ENCODE measurements at places on chromosomes 1 and 21.

GRCh38 chr1:9093581-9093980 is 24.1 kb upstream of the SLC2A5 start:
- no peak for DNase-seq

- no peak for DNase-seq
These were observed 87.5 kb upstream of the RGS1 start for GRCh38 chr1:192488058-192488457.

DNA sequence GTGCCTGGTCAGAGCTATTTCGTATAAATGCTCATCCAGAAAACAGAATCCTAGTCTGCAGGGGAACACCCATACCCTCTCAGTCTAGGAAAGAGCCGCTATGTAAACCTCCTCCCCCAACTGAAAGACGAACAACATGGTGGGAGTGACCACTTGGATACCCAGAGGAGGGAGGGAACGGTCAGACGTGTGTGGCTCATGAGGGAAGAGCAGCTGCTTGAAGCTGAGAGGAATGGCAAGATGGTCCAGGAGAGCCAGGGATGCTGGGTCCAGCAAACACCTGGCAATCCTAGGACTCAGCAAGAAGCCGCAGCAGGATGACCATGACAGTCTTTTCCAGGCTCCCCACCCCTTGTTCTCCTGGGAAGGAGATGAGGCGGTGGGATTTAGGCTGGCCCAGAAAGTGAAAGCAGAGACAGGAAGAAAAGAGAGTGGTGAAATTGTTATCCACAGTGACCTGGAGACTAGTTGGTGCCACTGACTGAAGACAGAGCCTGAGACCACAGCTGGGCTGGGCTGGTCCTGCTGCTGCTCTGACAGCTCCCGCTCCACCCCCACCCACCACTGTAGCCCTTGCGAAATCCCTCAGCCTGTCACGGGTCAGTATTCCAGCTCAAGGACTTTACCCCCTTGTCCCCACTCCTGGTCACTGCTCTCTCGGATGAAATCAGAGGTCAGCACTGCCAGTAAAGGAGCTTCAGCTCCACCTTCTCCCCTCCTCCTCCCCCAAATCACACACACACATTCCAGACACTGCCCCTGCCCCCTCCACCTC is 3.6 kb downstream of the CERS2 start:
- peak; percentile 68 for DNase-seq

GRCh38 chr21:39461419-39461818 is 9.6 kb downstream of the SH3BGR start:
- no peak for DNase-seq

GRCh38 chr1:61253059-61253735 is 170.8 kb downstream of the NFIA start:
- DNase-seq: peak; percentile 42

DNA sequence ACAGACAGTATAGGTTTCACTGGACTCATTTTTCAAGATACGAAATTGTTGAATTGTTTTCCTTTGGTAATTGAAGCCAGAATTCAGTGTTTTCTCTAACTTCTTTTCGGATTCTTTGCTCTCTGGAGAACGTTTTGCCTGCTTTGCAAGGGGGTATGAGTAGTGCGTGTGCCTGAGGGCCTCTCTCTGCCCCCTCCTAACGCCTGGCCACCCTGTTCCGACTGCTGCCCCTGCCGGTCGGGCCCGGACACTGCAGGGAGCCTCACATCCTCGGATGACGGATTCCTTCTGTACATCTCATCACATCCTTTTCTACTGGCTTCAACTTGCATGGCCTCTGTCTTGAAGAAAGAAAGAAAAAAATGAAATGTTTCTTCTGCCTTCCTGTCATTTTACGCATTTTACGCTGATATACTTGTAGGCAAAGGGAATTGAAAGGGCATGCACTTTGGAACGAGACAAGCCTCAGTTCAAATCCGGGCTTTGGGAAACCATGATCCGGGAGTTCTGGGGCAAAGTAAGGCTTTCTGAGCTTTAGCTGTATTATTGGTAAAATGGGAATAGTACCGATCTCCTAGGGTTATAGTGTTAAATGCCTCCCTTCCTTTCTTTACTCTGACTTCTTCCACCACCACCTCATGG is 65.1 kb downstream of the DISC1 start:
- peak; percentile 52 for DNase-seq

- DNase-seq: no peak
These were observed 17.2 kb downstream of the KRTAP10-1 start for GRCh38 chr21:44522753-44523204.

- peak; percentile 90 for DNase-seq
These were observed 64.9 kb upstream of the ARTN start for GRCh38 chr1:43868741-43869067.

DNA sequence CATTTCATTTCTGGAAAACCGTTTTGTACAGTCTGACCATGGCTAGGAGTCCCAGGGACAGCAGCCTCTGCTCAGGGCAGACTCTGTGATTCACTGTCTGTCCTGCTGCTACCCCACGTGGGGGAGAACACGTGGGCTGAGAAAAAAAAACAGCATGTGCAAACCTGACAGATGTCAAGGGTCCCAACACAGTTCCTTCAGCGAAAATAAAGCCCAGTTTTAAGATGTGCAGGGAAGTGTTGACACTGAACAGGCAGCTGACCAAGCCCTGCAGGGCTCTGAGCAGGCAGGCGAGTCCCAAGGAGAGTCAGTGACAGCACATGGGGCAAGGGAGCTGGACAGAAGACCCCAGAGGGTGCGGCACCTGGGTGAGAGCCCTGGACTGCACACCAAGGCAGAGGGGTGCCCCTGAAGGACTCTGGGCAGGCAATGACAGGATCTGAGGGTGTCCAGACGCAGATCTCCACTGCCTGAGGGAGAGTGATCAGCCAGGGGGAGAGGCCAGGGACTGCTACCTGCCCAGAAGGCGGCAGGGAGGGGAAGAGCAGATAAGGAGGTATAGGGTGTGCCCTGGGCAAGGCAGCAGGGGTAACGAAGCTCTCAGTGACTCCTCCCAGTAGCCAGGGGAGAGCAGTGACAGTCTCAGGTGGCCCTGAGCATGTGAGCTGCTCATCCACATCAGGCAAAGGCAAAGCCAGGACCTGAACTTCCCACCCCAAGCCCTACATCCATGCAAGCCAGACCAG is 5.1 kb upstream of the SPATC1L start:
- DNase-seq: peak; percentile 71

DNA sequence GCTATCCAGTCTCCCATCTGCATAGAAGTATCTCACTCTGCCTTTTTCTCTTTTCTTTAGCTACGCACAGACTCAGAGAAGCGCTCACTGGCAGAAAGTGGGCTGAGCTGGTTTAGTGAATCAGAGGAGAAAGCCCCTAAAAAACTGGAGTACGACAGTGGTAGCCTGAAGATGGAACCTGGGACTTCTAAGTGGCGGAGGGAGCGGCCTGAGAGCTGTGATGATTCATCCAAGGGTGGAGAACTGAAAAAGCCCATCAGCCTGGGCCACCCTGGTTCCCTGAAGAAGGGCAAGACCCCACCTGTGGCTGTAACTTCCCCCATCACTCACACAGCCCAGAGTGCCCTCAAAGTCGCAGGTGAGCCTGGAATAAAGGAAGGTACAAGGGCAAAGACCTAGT is 48.0 kb upstream of the IPO9 start:
- DNase-seq: no peak

- DNase-seq: no peak
These were observed 311.9 kb upstream of the PTBP2 start for GRCh38 chr1:96409689-96410088.

- DNase-seq: no peak
These were observed 302.5 kb downstream of the PDE4B start for GRCh38 chr1:66095190-66095589.

- peak; percentile 82 for DNase-seq
These were observed 436.5 kb upstream of the VAMP3 start for GRCh38 chr1:7334475-7335035.

DNA sequence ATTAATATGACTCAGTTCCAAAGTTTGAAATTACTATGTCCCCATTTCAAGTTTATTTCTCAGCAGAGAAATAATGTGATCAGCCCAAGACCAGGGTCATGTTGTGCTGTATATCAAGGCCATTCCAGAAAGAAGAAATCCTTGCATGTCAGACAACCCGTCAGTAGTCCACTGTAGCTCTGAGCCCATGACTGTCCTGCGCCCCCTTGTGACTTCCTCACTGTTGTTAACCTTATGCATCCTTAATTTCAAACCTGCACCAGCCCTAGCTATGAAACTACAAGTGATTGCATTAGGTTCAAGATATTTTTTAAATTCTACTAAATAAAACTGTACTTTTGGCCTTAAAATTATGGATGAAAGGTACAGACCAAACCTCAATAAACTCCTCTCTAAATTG is 133.0 kb downstream of the LRRC7 start:
- peak; percentile 38 for DNase-seq

DNA sequence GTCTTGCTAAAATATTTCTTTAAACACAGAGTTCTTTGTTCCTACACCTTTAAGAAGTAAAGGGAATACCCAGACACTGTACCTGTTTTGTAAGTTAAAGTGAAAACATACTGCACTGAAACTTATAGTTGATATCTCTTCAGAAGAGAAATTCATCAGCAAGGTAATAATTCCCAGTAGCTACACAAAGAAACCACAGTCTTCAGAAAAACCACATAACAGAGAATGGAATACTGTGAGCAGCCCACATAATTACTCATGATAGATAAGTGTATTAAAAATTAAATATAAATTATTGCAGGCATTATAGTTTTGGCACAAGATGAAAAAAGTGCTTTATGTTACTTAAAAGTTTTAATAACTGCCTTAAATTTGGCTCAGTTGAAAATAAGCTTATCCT is 276.6 kb downstream of the SETD4 start:
- DNase-seq: no peak

GRCh38 chr21:38359090-38359489 is 102.3 kb downstream of the KCNJ15 start:
- DNase-seq: no peak

- no peak for DNase-seq
These were observed 1218.4 kb upstream of the PRMT6 start for GRCh38 chr1:105838071-105838470.

DNA sequence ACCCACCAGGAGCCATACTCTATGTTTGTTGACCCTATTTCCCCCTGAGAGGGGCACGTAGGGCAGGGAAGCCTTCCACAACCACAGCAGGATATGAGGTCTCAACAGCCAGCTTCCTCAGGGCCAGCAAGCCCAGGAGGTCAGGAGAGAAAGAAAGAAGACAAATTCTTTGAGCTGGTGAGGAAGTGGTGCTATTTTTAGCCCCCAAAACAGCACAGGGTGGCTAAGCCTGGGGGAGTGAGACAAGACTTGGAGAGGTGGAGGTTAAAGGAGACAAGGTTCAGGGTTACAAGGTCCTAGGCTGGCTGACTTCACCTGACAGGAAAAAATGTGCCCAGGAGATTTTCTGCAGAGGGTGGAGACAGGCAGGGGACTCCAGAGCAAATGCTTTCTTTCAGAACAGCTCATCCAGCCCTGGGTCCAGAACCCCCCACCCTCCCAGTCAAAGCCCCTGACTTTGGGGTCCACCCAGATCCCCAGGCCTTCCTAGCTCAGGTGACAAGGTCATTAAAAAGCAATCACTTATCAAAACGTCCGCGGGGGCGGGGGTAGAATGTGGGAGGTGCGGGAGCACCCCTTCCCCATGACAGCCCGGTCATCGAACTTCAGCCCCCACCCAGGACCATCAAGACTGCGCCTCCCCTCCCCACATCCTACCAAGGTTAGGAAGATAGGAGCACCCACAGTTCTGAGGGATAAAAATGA is 1.3 kb downstream of the SV2A start:
- peak; percentile 44 for DNase-seq

DNA sequence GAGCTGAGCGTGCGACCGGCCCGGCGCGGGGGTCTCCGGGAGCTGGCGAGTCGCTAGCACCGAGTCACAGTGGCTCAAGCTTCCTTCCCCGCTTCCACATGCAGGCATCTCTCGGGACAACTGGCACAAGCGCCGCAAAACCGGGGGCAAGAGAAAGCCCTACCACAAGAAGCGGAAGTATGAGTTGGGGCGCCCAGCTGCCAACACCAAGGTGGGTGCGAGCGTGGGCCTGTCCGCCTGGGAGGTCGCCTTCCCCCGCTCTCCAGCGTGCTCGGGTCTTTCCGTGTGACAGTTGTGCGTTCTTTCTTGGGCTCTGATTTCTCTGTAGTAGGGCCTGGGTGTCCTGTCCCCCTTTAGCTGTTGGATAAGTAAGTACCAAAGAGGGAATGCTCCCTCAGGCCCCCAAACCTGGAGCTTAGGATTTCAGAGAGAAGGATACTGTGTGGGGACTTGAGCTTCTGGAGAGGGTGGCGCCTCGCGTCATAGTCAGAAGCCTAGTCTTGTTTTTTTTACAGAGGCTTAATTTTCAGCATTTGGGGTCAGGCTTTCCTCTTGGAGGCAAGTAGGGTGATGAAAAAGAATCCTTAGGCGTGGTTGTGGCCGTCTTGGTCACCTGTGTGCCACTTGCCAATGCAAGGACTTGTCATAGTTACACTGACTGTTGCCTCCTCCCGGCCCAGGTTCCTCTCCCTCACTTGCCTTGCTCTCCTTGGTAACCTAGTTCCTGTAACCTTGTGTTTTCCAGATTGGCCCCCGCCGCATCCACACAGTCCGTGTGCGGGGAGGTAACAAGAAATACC is 790 bp downstream of the RPS8 start:
- peak; percentile 24 for DNase-seq

- no peak for DNase-seq
These were observed 46.4 kb upstream of the ADGRL4 start for GRCh38 chr1:79052829-79053449.

GRCh38 chr1:961132-961669 is 817 bp downstream of the KLHL17 start:
- DNase-seq: no peak

- no peak for DNase-seq
These were observed 464.5 kb upstream of the RGS18 start for GRCh38 chr1:191693797-191694196.

DNA sequence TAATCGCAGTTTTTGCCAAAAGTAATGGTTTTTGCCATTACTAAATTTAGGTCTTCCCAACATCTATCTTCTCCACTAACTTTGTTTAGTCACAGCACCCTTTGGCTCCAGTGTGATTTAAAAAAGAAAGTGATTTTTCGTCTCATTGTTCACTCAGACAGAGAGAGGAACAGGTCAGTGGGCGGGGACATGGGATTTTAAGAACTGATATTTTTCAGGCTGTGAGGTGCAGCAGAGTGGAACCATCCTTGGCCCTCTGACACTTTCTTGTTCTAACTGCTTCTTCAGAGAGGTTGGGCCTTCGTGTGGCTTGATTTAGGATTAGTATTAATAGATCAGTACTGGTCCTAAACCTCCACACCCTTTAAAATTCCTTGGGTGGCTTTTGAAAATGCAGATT is 38.8 kb downstream of the CASQ2 start:
- DNase-seq: no peak

DNA sequence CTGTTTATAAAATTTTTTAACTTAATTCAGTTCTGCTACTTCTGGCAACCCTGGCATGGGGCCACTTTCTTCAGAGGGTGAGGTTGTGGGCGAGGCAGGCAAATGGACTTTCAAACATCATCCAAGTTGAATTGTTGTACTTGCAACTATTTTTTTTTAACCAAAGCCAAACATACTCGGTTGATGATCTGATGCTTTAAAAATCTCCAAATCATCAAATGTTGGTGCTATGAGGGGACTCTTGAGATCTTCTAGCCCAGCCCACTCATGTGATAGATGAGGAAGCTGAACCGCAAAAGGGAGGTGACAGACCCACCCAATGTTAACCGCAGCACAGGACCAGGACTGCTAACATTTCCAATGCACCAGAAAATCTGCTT is 6.7 kb downstream of the SLC1A7 start:
- peak; percentile 97 for DNase-seq

GRCh38 chr1:30823627-30823968 is 66.0 kb upstream of the LAPTM5 start:
- no peak for DNase-seq

Measured in EH (cell line).